Dermis microvascular lymphatic vessel endothelial cell (primary cell): ENCODE measurements at places on chromosomes 4 and X. TPM values are rescaled to one million over a fixed set of nuclear protein-coding genes. Genes with fewer than 3 reads are reported as not detected.

Gene XG
- total RNA-seq, result under 0.01 and 0.13 TPM in 2 replicates

DNA sequence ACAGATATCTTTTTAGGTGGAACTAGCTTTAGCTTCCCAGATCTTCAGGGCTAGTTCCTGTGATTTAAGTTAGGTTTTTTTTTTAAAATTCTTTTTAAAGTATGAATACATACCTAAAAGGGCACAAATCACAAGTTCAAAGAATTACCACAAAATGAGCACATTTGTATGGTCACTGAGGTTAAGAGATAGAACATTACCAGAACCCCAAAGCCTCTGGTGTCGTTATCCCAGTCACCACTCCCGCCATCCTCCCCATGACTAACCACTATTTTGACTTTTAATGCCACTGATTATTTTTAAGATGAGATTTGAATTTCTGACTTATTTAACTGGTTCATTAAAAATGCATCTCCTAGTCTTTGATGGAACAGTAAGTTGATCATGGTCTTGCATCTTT is 5.4 kb downstream of the PGK1 start:
- DNase-seq, result no peak

Gene AKAP4
- not detected in 2 replicates for total RNA-seq

DNA sequence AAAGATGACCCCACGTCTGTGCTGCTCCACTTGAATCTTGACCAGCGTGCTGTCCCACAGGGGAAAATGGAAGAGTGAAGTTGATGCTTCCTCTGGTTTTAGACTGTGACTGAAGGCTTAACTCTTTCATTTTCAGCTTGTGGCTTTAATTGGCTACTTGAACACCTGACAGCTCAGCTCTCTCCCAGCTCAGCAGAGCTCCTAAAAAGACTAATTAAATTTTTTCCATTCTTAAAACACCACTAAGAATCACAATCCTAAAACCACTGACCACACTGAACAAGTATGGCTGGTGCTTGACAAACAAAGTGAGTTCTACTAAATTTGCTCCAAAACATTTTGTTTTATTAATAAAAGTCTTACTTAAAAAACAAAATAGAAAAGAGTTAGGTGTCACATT is 71.7 kb downstream of the SRPX start:
- no peak for DNase-seq

Gene POLR2B
- total RNA-seq, result 70.9 and 83.7 TPM in 2 replicates

Gene BRCC3
- 10.0 and 11.9 TPM in 2 replicates for total RNA-seq

DNA sequence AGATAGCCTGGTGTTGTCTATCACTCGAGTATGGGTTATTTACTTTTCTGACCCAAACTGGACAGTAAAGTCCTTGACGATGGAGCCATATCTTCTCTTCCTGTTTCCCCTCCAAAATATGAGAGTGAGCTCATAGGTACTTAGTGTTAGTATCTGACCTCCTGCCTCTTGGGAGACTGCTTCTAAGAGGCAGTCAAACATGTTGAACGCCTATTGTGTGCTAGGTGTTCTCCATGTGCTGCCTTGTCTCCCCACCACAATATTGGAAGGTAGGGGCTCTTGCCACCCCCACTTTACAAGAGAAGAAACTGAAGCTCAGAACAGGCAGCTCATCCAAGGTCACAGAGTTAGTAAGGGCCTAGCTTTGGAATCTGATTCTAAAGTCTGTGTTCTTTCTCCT is 8.3 kb downstream of the EFNB1 start:
- DNase-seq, result no peak

Gene CSAG1
- total RNA-seq, result not detected in 2 replicates

Gene SMIM10L2A
- total RNA-seq, result 0.90 and 1.6 TPM in 2 replicates
